GDM1 (cell line): ENCODE measurements at places on chromosomes 1 and 21.
A peak's percentile ranks its signal among the peaks of the same experiment; 100 is the strongest.

DNA sequence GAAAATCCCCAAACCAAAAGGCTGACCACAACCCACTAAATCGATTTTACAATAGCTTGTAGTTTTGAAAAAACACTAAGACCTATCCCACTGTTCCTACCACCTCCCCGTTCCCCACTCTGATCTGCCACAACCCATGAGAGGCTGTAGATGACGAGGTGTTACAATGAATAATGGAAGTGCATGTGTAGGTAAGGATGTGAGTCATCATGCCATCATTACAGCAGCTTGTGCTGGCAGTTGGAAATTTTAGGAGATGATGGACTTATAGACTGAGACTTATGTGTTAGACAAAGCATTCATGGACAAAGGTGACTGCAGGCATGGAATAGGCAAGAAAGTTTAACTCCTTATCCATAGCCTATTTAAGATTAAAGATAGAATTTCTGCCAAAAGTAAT lies 184.7 kb upstream of the CACYBP start:
- no peak for DNase-seq

DNA sequence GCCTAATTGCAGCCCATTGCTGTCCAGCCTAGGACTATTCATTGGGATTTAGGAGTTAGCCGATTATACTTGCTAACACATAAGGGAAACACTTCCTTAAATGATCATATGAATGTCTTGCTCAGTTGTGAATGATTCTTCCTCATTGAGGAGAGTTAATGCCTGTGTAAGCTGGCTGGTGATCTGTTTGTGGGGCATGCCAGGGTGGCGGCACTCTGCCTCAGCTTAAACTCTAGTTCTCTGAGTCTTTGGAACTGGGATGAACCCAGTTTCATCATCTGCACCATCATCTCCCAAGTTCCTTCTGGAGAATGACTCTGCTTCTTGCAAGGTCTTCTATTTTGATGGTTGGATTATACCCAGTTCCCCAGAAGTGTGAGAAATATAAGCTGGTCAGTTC lies 23.9 kb upstream of the SLAMF6 start:
- no peak for DNase-seq

GRCh38 chr1:41812051-41812450 lies 106.7 kb downstream of the HIVEP3 start:
- peak; percentile 45 for DNase-seq

GRCh38 chr1:239951511-239952140 lies 140.1 kb upstream of the FMN2 start:
- DNase-seq = peak; percentile 13

GRCh38 chr1:175254190-175254589 lies 61.6 kb upstream of the KIAA0040 start:
- no peak for DNase-seq

DNA sequence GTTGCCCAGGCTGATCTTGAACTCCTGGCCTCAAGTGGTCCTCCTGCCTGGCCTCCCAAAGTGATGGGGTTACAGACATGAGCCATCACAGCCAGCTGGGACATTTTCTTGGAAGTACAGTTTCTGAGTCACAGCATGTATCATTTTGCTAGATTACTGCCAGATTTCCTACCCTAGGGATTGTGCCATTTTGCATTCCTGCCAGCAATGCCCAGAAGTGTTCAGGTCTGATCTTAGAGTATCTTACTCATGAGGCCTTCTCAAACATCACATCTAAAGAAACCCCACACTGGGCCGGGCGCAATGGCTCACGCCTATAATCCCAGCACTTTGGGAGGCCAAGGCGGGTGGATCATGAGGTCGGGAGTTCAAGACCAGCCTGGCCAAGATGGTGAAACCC lies 10.2 kb downstream of the BMP8A start:
- DNase-seq = no peak

GRCh38 chr1:35706846-35707600 lies 11.7 kb downstream of the C1orf216 start:
- no peak for DNase-seq

DNA sequence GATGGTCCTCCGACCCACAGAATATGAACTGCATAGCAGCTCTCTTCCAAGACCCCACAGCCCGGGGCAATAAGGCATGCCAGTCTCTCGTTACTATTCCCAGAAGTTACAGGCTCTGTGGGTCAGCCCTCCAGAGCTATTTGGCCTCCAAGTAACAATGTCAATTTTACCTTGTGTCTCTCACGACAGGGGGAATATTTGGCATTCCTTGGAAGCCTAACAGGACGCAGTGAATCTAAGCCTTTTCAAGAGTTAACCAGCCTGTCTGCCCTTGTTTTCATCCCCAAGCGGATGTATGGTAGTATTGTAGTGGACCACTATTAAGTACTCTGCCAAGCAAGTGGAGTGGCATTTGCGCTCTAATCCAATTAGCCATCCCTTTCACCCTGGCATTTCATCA lies 24.4 kb upstream of the GNG4 start:
- DNase-seq = no peak

DNA sequence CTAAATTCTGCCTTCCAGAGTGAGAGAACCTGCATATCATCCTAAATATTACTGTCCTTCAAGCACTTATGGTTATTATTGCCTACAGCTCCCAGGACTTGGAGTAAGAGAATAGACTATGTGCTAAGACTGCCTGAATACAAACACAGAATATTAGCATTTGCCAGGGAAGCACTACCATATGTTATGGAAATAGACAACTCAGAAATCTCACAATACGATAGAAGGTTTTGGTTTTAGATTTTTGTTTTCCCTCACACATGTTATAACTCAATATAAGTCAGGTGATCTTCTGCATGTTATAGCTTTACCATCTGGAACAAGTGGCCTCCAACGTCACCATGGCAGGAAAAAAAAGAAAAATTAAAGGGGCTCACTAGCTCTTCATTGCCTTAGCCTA lies 413.9 kb downstream of the LRRIQ3 start:
- no peak for DNase-seq

DNA sequence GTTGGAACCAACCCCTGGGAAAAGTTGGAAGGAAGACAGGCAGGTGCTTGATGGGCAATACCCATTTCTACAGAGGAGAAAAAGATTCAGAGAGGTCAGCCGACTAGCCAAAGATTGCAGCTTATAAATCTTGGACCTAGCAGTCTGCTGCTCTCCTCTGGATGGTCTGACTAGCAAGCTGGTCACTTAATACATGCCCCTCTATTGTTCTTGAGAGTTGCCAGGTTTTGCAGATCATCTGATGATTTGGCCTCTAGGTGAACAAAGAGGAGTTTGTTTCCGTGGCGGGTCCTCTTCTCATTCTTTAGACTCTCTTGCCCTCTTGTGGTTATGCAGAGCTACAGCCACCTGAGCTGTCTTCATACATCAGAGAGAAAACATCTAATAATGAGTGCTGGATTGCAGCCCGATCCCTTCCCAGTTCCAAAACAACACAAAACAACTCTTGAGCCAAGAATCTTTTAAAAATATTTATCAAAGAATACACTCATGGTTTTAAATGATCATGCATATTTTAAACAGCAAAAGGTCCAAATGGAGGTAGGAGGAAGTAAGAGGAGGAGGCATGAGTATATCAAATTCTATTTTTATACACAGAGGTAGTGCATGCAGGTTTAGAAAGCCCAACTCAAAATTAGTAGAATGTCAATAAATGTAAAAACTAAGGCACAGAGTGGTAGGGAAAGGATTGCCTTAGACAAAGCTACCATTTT lies 115.7 kb downstream of the SLC30A10 start:
- no peak for DNase-seq

- no peak for DNase-seq
These were observed 124.2 kb downstream of the VPS13D start for GRCh38 chr1:12353981-12354380.

DNA sequence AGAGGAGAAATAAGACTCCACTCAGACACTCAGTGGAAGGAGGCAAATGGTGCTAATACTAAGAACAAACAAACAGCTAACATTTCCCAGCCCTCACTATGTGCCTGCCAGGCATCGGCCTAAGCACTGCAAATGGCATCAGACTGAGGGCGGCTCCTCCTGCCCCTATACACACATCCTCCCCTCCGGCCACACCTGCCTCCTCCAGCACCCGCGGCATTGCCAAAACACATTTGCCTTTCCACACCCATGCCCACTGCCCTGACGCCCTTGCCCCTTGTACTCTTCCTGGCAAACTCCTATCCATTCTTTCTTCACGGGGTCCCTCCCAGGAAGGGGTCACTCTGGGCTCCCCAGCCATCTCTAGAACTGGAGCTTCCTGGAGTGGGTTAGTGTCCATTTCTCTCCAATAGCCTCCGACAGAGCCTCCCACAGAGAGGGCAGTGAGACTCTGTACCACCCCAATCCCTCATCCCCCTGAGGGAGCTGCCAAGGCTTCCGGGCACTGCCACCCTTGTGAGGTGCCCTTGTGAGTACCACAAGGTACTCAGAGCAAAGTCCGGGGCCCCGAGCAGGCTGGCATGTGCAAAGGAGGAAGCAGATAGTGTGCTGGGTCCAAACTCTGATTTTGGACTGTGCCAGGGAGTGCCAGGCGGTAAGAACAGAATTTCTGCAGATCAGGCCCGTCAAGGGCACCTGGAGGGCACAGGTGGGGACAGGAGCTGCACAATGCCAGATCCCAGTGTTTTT lies 959 bp downstream of the AKR7A3 start:
- no peak for DNase-seq

GRCh38 chr21:33427051-33427450 lies 23.8 kb downstream of the IFNGR2 start:
- no peak for DNase-seq

DNA sequence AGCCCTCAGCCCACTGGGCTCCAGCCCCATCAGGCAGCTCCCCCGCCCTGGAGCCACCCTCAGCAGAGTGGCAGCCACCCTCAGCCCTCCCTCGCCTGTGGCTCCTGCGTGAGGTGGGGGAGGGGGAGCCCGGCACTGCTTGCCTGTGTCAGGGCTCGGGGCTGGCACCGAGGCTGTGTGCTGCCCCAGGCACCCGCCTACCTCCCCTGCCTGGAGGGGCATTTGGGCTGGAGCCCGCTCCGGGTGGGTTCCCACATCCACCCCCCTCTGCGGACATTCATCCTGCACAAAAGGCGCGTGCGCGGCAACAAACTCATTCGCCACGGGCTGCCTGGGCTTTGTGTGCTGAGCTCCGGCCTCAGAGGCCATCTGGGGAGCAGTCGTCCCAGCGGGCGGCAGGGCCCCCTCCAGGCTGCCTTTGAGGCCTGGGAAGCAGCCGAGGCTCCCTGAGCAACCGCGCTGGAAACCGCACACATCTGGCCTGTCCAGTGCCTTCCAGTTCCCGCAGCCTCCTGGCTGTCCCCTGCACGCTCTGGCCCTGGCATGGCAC lies 12.6 kb upstream of the TNFRSF14 start:
- DNase-seq = no peak

DNA sequence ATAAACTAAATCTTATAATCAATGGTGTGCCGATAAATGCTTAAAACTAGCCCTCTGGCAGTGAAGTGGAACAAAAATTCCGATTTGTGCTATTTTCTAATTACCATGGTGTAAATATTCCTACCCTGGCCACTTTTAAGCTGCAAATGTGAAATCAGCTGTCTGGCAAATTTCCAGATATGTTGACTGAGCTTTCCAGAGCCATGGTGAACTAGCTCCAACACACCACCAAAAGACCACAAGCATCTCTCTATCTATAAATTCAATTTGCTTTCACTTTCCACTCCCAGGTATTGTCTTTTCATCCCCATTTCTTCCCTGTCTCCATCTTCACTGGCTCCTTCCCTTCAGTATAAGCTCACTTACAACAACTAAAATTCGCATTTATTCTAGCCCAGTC lies 152.3 kb upstream of the RGS18 start:
- DNase-seq = no peak

- DNase-seq = no peak
These were observed 130.0 kb upstream of the TNFSF4 start for GRCh38 chr1:173337126-173337525.

DNA sequence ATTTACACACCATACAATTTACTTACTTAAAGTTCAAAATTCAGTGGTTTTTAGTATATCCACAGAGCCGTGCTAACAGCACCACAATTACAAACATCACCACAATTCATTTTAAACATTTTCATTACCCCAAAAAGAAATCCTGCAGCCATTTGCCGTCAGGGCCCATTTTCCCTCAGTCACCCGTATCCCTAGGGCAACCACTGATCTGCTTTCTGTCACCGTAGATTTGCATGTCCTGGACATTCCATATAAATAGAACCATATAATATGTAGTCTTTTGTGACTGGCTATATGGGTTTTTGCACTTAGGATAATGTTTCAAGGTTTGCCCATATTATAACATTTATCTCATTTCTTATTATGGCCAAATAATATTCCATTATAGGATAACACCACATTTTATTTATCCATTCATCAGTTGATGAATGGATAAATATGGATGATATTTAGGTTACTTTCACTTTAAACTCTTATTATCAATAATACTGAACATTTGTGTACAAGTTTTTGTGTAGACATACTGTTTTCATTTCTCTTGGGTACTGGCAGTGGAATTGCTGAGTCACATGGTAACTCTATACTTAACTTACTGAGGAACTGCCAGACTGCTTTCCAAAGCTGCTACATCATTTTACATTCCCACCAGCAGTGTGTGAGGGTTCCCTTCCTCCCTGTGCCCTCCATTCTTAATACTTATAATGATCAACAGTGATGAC lies 68.9 kb downstream of the ST3GAL3 start:
- DNase-seq = no peak

- DNase-seq = no peak
These were observed 47.0 kb downstream of the F5 start for GRCh38 chr1:169538998-169539871.

- no peak for DNase-seq
These were observed 28.6 kb downstream of the ZNF644 start for GRCh38 chr1:90993245-90993644.

DNA sequence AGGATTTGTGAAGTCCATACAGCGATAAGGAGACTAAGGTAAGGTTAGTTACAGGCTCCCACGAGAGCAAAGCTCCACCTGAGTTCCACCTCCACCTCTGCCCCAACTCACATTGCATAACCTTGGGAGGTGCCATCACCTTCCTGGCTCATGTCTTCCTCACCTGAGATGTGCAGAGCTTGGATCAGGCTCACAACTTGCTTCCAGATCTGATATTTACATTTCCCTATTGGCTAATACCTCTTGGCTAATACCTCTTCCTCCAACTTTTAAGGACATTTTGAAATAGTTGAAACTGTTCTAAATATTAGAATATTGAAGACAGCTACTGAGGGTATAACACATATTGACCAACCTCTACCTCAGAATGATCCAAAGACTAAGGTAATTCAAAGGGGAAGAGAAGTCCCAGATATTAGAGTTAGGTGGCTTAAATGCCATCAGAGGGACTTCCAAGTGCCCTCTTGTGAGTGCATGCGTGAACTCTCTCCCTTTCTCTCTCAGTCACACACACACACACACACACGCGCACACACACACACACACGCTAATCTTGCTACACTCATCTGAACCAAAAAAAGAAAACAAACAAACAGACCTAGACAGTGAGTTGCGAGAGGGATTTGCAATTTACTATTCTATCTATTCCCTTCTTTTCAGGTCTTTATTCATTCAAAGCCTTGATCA lies 134.3 kb downstream of the PLPP3 start:
- DNase-seq = no peak

DNA sequence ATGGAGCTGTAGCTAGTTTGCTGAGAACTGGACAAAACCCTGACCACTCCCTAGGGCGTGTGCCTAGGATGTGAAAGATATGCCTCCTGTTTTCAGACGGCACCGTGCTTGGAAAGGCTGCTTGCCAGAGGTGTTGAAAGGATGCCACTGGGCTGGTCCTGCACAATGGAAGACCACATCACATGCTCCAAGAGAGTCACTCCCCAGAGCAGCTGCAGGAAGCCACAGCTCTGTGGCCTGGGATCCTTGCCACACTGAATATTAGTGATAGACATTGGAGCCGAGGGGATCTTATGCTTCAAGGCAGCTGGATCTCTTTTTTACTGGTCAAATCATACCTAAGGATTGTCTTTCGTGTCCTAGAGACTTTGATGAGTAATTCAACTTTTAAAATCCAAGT lies 6.6 kb upstream of the APP start:
- no peak for DNase-seq
